ENCODE measurements at places on chromosomes 7 and 10. TPM values are rescaled to one million over a fixed set of nuclear protein-coding genes. Genes with fewer than 3 reads are reported as not detected.

Gene PNLIPRP2
- total RNA-seq: not detected

DNA sequence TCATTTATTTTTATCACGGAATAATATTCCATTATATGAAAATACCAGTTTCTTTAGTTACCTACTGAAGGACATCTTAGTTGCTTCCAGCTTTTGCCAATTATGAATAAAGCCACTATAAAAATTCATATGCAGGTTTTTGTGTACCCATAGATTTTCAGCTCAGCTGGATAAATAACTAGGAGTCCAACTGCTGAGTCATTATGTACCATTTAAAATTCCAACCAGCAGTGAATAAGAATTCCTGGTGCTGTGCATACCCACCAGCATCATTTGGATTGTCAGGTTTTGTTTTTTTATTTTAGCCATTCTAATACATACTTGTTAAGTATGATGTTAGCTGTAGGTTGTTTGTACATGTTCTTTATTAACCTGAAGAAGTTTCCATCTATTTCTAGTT, 14.5 kb downstream of the FAM24B start:
- no peaks in the 10 kb centered on the region for H3K27me3 ChIP-seq
- no peaks in the 10 kb centered on the region for H3K36me3 ChIP-seq
- DNase-seq: no peak

Gene GPNMB
- total RNA-seq: 59.8 TPM

- H3K36me3 ChIP-seq: no peaks in the 10 kb centered on the region
- H3K4me1 ChIP-seq: no peaks in the 10 kb centered on the region
- no peak overlapping the region for H3K4me3 ChIP-seq
- H3K27me3 ChIP-seq: no peaks in the 10 kb centered on the region
- DNase-seq: no peak
Measured at GRCh38 chr7:67593794-67594193, 597.2 kb downstream of the TYW1 start.

- H3K4me3 ChIP-seq: no peak overlapping the region
- no peak overlapping the region for H3K27ac ChIP-seq
- DNase-seq: no peak
- no peaks in the 10 kb centered on the region for H3K36me3 ChIP-seq
- H3K27me3 ChIP-seq: peaks cover 100% of the 10 kb centered on the region
Measured at GRCh38 chr10:123142701-123143161, 5.2 kb upstream of the HMX2 start.

DNA sequence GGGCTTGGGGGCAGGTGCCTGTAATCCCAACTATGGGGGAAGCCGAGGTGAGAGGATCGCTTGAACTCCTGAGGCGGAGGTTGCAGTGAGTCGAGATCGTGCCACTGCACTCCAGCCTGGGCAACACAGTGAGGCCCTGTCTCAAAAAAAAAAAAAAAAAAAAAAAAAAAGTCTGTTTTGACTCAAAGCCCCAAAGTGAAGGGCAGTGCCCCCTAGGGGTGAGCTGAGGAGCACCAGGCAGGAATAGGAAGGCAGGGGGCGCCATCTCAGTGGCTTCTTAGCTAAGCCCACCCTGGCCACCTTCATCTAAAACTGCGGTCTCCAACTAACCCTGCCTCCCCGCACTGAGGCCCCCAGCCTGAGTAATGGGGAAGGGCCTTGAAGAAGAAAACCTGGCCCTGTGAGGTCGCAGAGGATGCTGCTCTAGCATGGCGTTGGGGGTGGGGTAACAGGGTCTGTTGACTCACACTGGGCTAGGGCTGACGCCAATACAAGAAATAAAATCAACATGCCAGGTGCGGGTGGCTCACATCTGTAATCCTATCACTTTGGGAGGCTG, 9.8 kb downstream of the PODXL start:
- H3K4me1 ChIP-seq: peaks cover 11% of the 10 kb centered on the region
- no peaks in the 10 kb centered on the region for H3K27me3 ChIP-seq
- DNase-seq: peak; percentile 49
- H3K27ac ChIP-seq: no peak overlapping the region
- no peak overlapping the region for H3K4me3 ChIP-seq

DNA sequence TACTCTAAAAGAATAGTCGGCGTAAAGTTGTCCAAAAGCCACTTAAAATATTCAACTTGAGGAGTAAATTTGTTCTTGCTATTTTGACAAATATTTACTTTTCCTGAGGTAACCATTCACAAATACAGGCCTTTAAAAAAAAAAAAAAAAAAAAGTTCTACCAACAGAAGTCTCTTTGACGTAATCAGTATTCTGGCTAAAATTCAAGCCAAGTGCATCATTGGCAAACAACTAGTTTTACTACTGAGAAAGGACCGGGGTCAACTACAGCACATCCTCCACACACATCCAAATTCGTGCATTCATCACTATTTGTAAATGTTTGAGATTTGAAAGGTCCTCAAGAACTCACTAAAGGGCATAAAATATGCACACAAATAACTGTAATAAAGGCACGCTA, 2.0 kb downstream of the OAT start:
- H3K27me3 ChIP-seq: peaks cover 25% of the 10 kb centered on the region
- no peak overlapping the region for H3K27ac ChIP-seq
- H3K36me3 ChIP-seq: no peaks in the 10 kb centered on the region

Gene RHOBTB1
- total RNA-seq: 49.2 TPM

GRCh38 chr10:35922876-35923600, 280.9 kb upstream of the FZD8 start:
- no peak overlapping the region for H3K4me3 ChIP-seq
- no peak for DNase-seq
- H3K27ac ChIP-seq: no peak overlapping the region
- no peaks in the 10 kb centered on the region for H3K27me3 ChIP-seq

- H3K4me3 ChIP-seq: no peak overlapping the region
- no peak overlapping the region for H3K27ac ChIP-seq
- H3K27me3 ChIP-seq: no peaks in the 10 kb centered on the region
- H3K36me3 ChIP-seq: peaks cover 24% of the 10 kb centered on the region
Measured at GRCh38 chr7:73702665-73703064, 16.8 kb downstream of the STX1A start.

DNA sequence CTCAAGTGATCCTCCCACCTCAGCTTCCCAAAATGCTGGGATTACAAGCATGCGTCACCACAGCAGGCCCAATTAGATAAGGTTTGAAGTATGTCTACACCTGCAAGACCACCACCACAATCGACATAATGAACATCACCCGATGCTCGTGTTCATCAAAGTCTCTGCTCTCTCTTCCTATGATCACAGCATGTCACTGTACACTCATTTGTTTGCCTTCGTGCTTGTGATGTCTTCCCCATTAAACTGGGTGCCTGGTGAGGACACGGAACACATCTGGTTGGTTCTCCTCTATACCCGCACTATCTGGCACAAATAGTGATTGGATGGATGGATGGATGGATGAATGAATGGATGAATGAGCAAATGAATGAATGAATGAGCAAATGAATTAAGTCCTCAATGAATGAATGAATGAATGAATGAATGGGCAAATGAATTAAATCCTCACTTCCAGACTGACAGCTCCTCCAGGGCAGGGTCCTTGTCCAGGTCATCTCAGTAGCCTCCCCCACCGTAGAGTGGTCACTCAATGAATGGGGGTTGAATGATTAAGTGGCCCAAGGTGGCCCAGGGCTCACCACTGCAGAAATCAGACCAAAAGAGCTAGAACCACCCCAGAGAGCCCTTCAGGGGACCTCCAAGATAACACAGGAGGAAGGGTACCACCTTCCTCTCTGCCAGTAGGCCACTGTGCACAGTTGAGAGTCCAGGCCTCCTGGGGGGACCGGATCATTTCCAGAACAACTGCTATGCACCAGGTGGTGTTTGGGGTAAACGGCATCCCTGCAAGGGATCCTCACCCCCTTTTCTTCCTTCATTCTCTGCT, 101.9 kb upstream of the TNRC18 start:
- H3K4me1 ChIP-seq: peaks cover 37% of the 10 kb centered on the region
- H3K27ac ChIP-seq: peak overlapping the region; percentile 100
- no peak overlapping the region for H3K4me3 ChIP-seq
- no peaks in the 10 kb centered on the region for H3K27me3 ChIP-seq
- DNase-seq: no peak

Gene SORCS3
- total RNA-seq: not detected

Gene MUC3A
- 0.13 TPM for total RNA-seq

- no peaks in the 10 kb centered on the region for H3K27me3 ChIP-seq
- H3K36me3 ChIP-seq: no peaks in the 10 kb centered on the region
- no peak for DNase-seq
Measured at GRCh38 chr10:28940158-28940888, 263.0 kb downstream of the BAMBI start.

DNA sequence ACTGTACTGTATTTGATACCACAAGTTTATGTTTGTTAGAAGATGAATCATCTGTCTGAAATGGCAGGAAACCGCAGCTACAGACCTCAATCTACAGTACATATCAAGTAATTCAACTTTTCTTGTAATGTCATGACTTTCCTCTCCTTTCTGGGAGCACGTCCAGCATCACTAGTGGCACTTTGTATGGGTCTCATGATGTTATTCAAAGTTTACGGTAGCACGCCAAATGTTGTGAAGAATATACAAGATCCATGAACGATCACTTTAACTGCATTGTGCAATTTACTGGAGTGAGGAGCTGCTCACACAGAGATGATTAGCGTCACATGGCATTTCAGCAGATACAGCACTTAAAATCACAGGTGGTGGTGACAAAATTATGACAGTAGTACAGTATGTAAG, 257.8 kb upstream of the GNAI1 start:
- H3K4me3 ChIP-seq: no peak overlapping the region
- no peak for DNase-seq
- no peaks in the 10 kb centered on the region for H3K27me3 ChIP-seq
- no peaks in the 10 kb centered on the region for H3K36me3 ChIP-seq

Gene BHLHA15
- 10.3 TPM for total RNA-seq

DNA sequence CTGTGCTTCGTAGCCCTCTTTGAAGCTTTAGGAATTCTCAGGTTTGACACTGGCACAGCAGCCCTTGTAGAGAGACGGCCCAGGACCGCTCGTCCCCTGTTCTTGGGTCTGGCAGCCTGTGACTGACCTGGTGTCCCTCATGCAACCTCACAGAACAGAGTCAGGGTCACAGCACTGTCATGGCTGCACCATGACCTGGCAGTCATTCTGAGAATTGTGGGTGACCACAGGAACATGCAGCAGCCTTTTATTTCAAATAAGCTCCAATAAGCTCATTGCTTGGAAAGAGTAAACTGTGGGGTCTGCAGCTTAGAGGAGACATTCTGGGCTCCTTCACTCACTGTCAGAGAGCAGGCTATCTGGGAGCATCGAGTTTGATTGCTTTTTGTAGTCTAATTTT, 42.5 kb downstream of the MYO1G start:
- no peaks in the 10 kb centered on the region for H3K27me3 ChIP-seq
- H3K4me3 ChIP-seq: no peak overlapping the region
- H3K36me3 ChIP-seq: no peaks in the 10 kb centered on the region
- DNase-seq: no peak
- no peak overlapping the region for H3K27ac ChIP-seq

Gene PGAM2
- 0.77 TPM for total RNA-seq

Gene IDI2
- not detected for total RNA-seq

All from spleen (tissue), 13 donors.